ENCODE measurements at places on chromosomes 2 and 18.

- no peak for DNase-seq
Measured at GRCh38 chr2:112803691-112804521, 19.6 kb upstream of the IL1A start.

GRCh38 chr2:227248876-227249275 lies 76.2 kb upstream of the MFF start:
- no peak for DNase-seq

DNA sequence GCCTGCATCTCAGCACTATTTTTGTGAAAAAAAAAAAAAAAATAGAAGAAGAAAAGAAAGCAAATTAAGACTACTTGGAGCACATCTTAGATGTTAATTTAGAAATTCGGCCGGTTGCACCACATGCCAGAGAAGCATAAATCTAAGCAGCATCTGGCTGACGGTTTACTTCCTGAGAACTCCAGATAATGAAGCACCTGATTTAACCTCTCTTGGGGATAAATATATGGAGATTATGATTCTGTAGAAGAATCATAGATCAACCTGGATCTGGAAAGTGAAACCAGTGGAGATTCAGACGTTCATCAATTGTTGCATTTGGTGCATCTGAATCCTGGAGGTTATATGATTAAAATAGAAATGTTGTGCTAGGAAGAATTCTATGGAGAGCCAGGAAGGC lies 102.1 kb upstream of the SH3BP4 start:
- no peak for DNase-seq

DNA sequence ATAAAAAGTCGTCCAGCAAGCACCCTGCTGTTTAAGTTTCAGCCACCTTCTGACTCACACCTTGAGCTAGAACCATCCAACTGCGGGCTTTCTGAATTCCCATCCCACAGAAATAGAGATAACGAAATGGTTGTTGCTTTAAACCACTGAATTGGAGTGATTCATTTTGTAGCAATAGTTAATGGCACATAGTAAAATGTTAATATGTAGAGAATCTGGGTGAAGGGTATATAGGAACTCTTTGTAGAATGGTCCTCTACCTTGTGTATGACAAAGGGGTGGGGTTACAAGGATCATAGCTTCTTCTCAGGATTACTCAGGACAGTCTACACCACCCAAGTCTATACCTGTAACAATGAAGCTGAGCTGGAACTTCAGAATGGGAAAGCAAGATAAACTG lies 2.4 kb upstream of the MAPRE3 start:
- DNase-seq: no peak

All from coronary artery (tissue), 2 donors.